T follicular helper cell (primary cell): ENCODE measurements at places on chromosomes 4 and X.

DNA sequence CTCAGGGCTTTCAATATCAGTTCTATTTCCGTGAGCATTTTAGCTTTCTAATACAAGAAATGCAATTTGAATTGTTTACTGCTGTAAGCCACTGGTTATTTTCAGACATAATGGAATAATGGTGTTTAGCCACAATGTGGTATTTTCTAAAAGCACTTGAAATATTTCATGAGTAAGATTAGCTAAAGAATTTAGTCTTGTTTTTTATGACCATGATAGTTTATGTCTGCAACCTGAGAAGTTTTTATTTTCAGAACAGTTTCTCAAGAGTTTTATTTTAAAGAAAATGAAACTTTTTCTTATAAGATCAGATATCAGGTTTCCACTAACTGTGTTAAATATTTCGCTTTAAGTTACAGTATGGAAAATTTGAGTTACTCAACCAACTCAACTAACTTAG lies 60.2 kb downstream of the SLIT2 start:
- no peak for DNase-seq

- no peak for DNase-seq
Measured at GRCh38 chr4:39608451-39608850, 30.2 kb downstream of the SMIM14 start.

DNA sequence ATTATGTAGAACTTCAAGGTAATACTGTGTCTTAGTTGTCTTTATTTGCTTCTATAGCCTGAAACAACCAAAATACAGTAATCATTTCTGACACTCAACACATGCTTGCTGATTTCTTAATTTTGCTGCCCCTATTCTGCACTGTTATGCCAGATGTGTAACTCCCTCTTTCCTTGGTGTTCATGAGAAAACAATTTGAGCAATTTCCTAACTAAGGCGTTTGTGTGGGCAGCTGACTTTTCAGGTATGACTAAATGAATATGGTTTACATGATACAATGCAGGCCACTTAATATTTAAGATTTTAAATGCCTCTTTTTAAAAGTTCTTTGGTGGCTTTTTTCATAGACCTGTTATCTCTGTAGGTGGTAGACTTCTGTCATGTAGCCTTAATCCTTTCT lies 46.1 kb upstream of the CENPE start:
- no peak for DNase-seq

DNA sequence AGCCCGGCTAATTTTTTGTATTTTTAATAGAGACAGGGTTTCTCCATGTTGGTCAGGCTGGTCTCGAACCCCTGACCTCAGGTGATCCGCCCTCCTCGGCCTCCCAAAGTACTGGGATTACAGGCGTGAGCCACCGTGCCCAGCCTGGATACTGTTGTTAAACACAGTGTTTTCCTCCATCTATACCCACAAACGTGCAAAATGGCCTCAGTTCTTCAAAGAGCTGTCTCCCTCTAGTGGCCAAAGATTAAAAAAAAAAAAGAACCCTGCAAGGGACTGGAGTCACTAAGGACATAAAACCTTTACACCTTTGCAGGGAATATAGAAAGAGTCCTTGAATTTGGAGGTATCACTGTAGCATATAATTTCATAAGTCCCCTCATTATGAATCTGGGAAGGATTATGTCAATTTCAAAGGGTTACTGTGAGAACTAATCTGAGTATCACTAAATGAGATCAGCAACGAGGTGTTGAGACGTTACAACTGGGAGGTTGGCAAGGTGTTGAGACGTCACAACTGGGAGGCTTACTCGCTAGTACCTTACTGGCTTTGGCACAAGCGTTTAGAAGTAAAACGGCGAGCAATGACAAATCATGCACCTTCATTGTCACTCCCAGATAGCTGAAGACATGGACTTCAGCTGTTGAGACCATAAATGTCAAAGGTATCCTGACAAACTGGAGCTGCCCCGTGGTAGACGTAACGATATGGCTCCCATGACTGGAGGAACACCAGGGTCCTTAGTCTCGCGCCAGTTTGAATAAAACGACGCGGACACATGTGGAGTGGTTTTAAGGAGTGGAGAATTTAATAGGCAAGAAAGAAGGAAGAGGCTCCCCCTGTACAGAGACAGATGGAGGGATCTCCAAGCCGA lies 33.4 kb upstream of the ENPP6 start:
- no peak for DNase-seq

GRCh38 chr4:40251366-40251765 lies 54.5 kb downstream of the RHOH start:
- DNase-seq: no peak

DNA sequence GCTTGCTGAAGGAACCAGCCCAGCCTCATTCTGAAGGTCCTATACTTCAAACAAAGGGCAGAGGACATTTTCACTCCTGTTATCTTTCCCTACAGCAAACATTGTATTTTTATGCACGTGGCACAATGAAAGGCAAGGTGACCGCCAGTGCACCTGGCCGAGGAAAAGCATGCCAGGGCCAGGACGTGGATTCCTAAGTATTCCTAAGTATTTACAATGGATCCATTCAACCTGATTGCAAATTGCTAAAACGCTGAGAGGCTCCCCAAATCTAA lies 127.9 kb upstream of the FTHL17 start:
- DNase-seq: no peak

DNA sequence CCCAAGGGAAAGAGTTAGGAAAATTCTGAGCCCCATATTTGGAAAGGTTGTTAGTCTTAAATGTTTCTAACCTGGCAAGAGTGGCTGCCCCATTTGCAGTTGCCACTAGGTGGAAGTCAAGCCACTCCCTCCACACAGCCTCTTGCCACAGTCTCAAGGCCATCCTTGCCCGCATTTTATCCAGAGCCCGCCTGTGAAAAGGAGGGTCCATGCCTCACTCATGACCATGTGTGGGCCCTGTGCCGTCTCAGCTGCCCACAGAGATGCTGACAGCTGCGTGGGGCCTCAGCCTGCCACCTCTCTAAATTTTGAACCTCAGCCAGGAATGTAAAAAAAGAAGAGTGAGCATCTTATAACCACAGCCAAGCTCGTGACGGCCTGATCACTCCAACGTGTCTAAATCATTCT lies 201.5 kb upstream of the FAM241A start:
- no peak for DNase-seq

- no peak for DNase-seq
Measured at GRCh38 chrX:20129547-20129946, 12.1 kb downstream of the EIF1AX start.

DNA sequence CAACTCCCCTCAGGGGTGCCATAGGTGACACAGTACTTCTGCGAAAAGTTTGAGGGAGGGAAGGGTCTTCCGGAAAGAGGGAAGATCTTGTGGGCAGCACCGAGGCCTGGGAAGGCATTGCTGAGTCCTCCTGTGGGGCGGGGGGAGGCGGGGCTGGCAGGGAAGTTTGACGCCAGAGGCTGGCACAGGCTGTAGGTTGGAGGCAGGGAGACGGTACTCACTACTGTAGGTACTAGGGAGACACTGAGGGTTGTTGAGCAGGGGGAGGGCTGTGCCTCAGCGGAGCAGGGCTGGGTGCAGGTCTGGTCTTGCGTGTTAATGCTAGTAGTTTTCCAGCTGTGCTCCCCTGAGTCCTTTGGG lies 23.3 kb upstream of the PSAPL1 start:
- DNase-seq: no peak

GRCh38 chrX:118047446-118048186 lies 69.0 kb downstream of the KLHL13 start:
- no peak for DNase-seq

DNA sequence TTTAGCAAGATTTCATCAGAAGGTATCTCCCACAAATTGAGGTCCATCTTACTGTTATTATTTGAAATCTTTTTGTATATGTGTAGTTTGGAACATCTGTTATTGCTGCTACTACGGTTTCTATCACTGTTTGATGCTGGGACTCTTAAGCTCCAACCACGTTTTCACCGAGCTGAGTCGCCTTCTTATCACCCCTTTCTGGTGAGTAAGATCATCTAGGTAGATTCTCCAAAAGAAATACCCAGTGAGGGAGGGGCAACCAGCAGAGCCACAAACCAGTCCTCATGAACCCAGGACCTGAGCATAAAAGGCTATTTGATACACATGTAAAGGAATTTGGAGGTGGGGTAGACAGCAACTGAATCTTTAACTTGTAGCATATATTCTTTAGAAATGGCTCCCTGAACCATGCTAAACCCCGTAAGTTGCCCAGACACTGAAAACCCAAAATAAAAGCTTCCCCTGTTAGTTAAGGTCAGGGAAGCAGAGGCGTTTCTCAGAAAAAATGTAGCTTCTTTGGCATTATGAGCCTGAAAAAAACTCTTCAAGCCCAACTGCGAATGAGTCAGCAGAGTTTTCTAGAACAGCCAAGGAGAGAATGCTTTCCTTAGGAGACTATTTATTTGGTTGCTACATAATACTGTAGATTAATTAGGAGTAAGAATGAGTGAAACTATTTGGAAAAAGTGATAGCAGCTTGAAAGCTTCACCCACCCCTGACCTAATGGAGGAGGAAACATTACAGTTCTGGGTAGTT lies 53.8 kb upstream of the ATXN3L start:
- no peak for DNase-seq

DNA sequence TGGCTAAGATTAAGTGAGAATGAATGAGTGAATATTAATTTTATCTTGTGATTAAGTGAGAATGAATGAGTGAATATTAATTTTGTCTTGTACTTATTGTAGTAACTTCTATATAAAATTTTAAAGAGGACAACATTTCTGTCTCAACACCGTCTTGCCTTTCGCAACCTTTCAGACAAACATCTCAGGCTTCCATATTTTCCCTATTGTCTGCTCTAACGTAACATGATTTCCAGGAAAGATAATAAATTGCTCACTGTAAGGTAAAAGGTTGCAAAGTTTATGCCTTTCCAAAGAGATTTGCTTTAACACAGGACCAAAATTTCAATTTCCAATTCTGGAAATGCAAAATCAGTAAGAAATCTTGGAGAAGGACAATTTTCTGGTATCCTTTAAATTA lies 41.7 kb upstream of the SLC39A8 start:
- no peak for DNase-seq

GRCh38 chr4:142411993-142412392 lies 434.1 kb downstream of the INPP4B start:
- DNase-seq: no peak

GRCh38 chrX:17682259-17682658 lies 55.0 kb upstream of the SCML1 start:
- no peak for DNase-seq

- DNase-seq: no peak
Measured at GRCh38 chr4:181807771-181808170, 435.4 kb upstream of the TENM3 start.

- DNase-seq: no peak
Measured at GRCh38 chr4:102103368-102103767, 241.9 kb downstream of the SLC39A8 start.

DNA sequence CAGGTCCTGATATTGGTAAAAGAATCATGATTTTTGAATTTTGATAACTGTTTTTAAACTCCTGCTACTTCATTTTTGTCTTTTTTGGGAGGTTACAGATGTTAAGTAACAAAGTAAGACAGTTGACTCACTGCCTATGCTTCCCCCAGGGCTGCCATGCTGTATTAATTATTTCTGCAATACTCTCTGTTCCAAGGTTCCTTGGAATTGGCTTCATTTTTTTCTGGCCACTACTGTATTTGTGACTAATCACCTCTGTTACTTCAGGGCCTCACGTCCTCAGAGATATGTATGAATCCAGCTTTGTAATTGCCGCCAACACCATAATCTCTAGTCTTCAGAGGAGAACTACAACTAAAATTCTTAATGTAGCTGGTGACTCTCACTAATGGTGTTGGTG lies 1729.3 kb downstream of the C4orf33 start:
- no peak for DNase-seq

GRCh38 chrX:71618303-71618721 lies at the start of gene CXCR3:
Gene CXCR3, minus strand, starts transcription at chrX:71618511. Its CDS starts 62 bp downstream, at chrX:71618449.
- peak; percentile 19 for DNase-seq

DNA sequence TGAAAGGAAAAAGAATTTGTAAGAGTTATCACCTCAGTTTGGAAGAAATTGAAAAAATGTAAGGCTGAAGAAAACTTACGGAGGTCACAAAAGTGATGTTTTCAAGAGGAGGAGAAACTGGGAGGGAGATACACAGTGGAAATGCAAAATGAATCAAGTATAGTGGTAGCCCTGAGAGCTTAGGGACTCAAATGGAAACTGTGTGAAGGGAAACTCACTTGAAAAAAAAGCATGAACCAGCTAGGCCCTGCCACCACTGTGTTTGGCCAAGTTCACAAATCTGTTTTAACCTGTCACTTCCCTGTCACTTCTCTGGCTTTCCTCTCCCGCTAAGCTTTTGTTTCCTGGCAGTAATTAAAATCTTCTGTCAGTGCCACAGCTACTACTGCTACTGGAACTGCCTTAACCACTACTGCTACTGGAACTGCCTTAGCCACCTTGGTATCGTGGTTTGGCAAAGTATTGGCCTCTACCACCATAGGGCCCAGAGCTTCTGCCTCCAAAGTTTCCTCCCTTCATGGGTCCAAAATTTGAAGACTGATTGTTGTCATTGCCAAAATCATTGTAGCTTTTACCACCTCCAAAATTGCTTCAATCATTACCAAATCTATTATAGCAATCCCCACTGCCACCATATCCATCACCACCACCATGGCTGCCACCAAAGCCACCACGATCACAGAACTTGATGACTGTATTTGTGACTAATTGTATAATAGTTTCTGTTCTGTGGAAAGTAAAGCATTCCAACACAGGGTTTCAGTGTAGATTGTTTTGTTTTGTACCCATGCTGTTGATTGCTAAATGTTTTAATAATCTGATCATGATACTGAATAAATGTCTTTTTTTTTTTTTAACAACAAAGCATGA lies 41.5 kb downstream of the SMARCA5 start:
- DNase-seq: no peak
